ENCODE measurements at places on chromosomes 4 and X. TPM values are rescaled to one million over a fixed set of nuclear protein-coding genes. Genes with fewer than 3 reads are reported as not detected.

NEIL3 gene
- total RNA-seq, result 12.9 TPM

SLC6A14 gene
- 0.04 TPM for total RNA-seq

DNA sequence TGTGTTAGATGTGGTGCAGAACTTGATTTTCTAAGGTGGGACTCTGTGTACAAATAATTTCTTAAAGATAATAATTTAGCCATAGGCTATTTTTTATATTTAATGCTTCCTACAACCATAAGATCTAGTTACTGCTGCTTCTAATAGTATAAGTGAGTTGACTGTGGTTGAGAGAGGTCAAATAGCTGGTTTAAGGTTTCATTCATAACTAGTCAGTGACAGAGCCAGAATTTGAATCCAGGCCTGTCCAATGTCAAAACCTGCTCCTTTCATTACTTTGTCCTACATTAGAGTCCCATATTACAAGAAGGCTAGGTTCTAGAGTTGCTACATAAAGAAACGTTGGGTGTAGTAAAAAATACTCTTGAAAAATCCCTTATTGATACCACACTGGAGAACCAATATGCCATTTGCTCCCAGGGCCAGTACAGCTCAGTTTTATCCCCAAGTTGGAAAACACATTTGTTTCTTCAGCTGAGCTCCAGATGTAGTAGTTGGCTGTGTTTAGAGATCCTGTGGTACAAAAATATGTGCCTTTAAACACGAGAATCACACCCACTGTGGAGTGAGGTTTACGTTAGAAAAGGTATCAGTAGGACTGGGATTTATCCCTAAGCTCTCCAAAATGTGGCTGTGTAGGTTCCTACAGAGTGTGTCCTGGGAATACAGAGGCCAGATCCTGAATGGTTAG is 84.3 kb downstream of the REPS2 start:
- H3K27ac ChIP-seq, result no peak overlapping the region
- no peaks in the 10 kb centered on the region for H3K27me3 ChIP-seq
- no peaks in the 10 kb centered on the region for H3K4me1 ChIP-seq
- no peaks in the 10 kb centered on the region for H3K36me3 ChIP-seq

DNA sequence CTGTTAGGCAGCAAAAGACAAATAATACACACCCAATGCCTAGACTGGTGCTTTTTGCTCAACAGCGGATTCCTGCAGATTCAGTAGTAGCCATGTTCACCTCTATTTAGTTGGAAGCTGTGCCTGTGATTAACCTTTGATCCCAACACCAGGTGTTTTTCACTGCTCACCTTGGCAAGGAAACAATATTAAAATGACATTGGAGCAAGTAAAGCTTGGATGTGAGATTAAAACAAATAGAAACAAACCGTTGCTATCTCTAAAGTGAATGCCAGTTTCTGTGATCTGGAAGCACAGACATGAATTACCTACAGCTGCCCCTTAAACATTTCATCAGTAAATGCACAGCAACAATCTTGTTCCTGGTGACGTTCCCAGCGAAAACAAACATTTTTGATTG is 35.7 kb downstream of the MAGEB17 start:
- H3K27ac ChIP-seq, result no peak overlapping the region

DNA sequence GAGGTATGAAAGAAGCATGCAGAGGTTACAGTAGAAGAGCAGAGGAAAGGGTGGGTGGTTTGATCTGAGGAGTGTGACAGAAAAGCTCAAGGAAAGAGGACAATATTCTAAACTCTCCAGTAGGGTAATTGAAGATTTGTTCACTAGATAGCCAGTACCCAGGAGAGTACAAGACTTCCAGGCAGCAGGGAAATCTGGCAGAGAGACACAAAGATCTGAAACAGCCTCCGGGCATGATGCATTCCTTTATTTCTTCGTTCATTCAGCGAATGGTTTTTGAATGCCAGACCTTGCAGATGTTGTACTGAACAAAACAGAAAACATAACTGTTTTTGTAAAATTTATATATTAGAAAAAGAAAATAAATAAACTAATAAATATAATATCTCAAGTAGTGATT is 766.6 kb downstream of the FAT4 start:
- H3K4me3 ChIP-seq, result no peak overlapping the region
- H3K27me3 ChIP-seq, result no peaks in the 10 kb centered on the region
- H3K36me3 ChIP-seq, result no peaks in the 10 kb centered on the region
- DNase-seq, result no peak
- H3K27ac ChIP-seq, result no peak overlapping the region

CLDN22 gene
- not detected for total RNA-seq

DNA sequence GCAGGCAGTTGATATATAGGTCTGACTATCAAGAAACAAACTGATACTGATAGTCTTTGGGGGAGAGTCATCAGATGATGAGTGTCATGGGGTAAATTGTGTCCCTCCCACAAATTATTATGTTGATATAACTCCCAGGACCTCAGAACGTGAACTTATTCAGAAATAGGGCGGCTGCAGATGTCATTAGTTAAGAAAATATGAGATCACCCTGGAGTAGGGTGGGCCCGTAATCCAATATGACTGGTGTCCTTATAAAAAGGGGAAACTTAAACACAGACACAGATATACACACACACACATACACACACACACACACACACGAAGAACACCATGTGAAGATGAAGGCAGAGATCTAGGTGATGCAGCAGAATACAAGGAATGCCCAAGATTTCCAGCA is 32.7 kb upstream of the ARHGEF9 start:
- no peaks in the 10 kb centered on the region for H3K36me3 ChIP-seq
- no peak for DNase-seq
- H3K27me3 ChIP-seq, result no peaks in the 10 kb centered on the region
- H3K4me1 ChIP-seq, result no peaks in the 10 kb centered on the region
- H3K4me3 ChIP-seq, result no peak overlapping the region

DNA sequence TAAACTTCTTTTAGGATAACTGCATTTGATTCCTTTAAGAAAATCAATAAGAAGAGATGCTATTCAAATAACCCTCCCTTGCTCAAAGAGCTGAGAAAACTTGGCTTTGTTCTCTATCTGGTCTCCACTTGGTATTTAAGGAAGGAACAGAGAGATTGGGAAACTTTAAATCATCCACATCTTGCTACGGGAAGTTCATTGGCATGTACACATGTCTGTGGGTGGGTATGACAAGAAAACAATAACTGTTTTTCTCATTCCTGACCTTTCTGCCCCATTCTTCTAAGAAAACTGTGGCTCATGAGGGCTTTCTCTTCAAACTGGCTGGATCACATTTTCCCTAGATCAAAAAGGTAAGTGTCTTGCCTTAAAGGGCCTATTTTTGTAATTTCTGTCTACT is 6.0 kb downstream of the SEL1L3 start:
- H3K4me1 ChIP-seq, result peaks cover 4% of the 10 kb centered on the region
- no peaks in the 10 kb centered on the region for H3K27me3 ChIP-seq
- no peaks in the 10 kb centered on the region for H3K36me3 ChIP-seq
- H3K27ac ChIP-seq, result no peak overlapping the region
- no peak for DNase-seq
- no peak overlapping the region for H3K4me3 ChIP-seq

GSX2 gene
- not detected for total RNA-seq

ZNF280C gene
- 4.5 TPM for total RNA-seq

BMX gene
- total RNA-seq, result 1.4 TPM

- no peak for DNase-seq
- H3K36me3 ChIP-seq, result peaks cover 5% of the 10 kb centered on the region
- H3K4me3 ChIP-seq, result no peak overlapping the region
- H3K27ac ChIP-seq, result no peak overlapping the region
Measured at GRCh38 chr4:150325872-150326271, 247.6 kb downstream of the DCLK2 start.

SOX3 gene
- total RNA-seq, result not detected

PDE6B gene
- not detected for total RNA-seq

GRCh38 chr4:146098397-146098796 is 77.1 kb upstream of the LSM6 start:
- H3K27me3 ChIP-seq, result no peaks in the 10 kb centered on the region
- H3K4me3 ChIP-seq, result no peak overlapping the region
- no peak for DNase-seq
- H3K4me1 ChIP-seq, result no peaks in the 10 kb centered on the region
- H3K27ac ChIP-seq, result no peak overlapping the region

MAGEA11 gene
- total RNA-seq, result not detected

EGF gene
- 1.2 TPM for total RNA-seq

GAB3 gene
- total RNA-seq, result 23.3 TPM

GRCh38 chr4:146023334-146023967 is 84.8 kb upstream of the ZNF827 start:
- no peaks in the 10 kb centered on the region for H3K4me1 ChIP-seq
- H3K4me3 ChIP-seq, result no peak overlapping the region
- H3K27ac ChIP-seq, result no peak overlapping the region
- H3K27me3 ChIP-seq, result no peaks in the 10 kb centered on the region

TREX2 gene
- 0.51 TPM for total RNA-seq

DNA sequence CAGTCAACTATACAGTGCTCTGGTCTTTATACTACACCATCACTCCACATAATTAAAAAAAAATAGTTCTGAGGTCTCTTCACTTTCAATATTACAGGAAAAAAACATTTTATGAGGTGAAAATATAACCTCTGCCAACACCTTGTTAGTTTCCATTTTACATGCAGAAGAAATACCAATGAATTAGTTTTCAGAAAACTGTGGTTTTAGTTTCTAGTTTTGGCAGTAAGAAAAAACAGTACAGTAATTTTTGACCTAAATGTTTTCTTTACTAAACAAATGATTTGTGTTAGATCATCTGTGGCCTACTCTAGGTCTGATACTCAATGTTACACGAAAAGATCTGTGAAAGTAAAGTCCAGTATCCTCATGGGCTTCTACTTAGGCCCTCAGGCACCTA is 10.0 kb downstream of the SULT1E1 start:
- H3K36me3 ChIP-seq, result no peaks in the 10 kb centered on the region
- H3K27me3 ChIP-seq, result no peaks in the 10 kb centered on the region
- DNase-seq, result no peak
- H3K27ac ChIP-seq, result no peak overlapping the region
- H3K4me3 ChIP-seq, result no peak overlapping the region

- H3K27me3 ChIP-seq, result no peaks in the 10 kb centered on the region
- H3K27ac ChIP-seq, result no peak overlapping the region
Measured at GRCh38 chrX:3428792-3429191, 82.3 kb upstream of the MXRA5 start.

- no peaks in the 10 kb centered on the region for H3K36me3 ChIP-seq
- H3K27ac ChIP-seq, result no peak overlapping the region
Measured at GRCh38 chr4:7281691-7282665, 89.6 kb downstream of the SORCS2 start.

CSAG3 gene
- total RNA-seq, result 12.7 TPM

DNA sequence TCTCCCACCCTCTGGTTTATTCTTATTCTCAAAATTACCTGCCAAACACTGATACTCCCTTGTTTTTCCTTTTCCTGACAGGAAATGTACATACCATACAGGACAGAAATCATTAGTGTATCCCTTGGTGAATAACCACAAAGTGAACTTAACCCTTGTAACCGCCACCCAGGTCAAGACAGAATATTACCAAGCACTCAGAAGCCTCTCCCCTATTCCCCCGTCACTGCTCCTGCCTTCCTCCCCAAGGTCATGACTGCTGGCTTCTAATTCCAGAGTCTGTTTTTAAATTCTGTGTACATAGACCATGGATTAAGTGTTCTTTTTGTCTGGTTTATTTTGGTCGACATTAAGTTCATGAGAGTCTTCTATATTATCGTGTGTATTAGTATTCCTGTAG is 37.7 kb downstream of the HTT start:
- H3K27me3 ChIP-seq, result no peaks in the 10 kb centered on the region
- no peak overlapping the region for H3K4me3 ChIP-seq
- no peak for DNase-seq

- H3K4me3 ChIP-seq, result peak overlapping the region; percentile 69
- DNase-seq, result peak; percentile 59
- peak overlapping the region; percentile 65 for H3K27ac ChIP-seq
- no peaks in the 10 kb centered on the region for H3K36me3 ChIP-seq
Measured at GRCh38 chr4:4859799-4860599, 534 bp downstream of the MSX1 start.

ARHGAP6 gene
- total RNA-seq, result 55.0 TPM

DNA sequence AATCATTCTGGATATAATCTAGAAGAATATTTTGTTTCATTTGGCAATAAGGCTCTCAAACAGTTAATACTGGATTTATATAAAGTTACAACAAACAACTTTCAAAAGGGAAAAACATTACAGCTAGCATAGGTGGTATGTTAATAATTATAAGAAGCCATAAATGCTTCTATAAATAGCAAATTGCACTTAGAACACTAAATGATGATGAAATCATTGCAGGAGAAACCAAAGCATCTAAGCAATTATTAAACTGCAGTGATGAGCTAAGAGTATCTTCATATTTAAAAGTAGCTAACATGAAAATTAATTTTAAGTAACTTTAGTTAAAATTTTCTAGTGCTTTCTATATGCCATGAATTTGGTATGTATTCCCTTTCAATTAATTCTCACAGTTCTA is 189.5 kb downstream of the CENPC start:
- no peak overlapping the region for H3K27ac ChIP-seq
- no peak for DNase-seq
- no peaks in the 10 kb centered on the region for H3K4me1 ChIP-seq
- H3K4me3 ChIP-seq, result no peak overlapping the region

GRCh38 chrX:65902011-65902410 is 137.9 kb downstream of the VSIG4 start:
- DNase-seq, result no peak
- H3K4me1 ChIP-seq, result no peaks in the 10 kb centered on the region
- H3K4me3 ChIP-seq, result no peak overlapping the region
- no peaks in the 10 kb centered on the region for H3K27me3 ChIP-seq
- no peaks in the 10 kb centered on the region for H3K36me3 ChIP-seq
- H3K27ac ChIP-seq, result no peak overlapping the region

WDR45 gene
- total RNA-seq, result 79.9 TPM

DOCK11 gene
- 58.5 TPM for total RNA-seq

DNA sequence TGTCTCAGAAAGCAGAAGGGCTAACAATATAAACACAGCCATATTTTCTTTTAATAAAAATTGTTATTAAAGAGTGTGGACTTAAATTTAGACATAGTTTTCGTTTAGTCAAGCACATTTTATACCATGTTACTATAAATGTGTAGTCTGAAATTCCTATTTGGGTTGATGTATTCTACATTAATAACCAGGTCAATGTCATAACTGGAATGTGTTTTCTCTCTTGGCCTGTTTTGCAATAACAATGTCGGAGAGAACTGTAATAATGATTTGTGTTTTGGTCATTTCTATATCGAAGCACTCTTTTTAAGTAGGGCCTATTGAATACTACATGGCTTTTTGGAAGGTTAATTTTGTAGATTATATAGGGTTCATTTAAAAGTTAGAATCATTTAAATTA is 5.5 kb downstream of the USO1 start:
- H3K36me3 ChIP-seq, result peaks cover 5% of the 10 kb centered on the region
- H3K4me1 ChIP-seq, result peaks cover 11% of the 10 kb centered on the region
- H3K27ac ChIP-seq, result peak overlapping the region; percentile 14
- DNase-seq, result no peak
- no peak overlapping the region for H3K4me3 ChIP-seq
